NCI-H1092 treated with DMSO at 0.1 percent for 48 hours (cell line): ENCODE measurements at places on chromosomes 7 and 10.
A peak's percentile ranks its signal among the peaks of the same experiment; 100 is the strongest.

DNA sequence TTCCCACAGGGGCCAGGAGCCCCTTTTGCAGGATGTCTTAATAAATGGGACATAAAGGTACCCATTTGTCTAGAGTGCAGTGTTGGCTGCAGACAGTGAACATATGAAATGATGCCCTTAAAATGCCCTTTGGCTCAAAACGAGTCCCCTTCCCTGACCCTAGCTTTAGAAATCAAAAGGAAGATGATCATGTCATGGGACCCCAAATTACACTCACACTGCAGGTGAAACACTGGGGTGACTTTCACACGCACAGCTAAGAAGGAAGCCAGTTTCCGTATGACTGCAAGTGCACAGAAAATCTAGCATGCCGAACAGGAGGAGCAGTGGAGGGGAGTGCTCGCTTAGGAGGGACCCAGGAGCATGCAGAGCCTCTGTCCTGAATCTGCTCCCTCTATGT, 154.5 kb upstream of the KLF14 start:
- no peak for DNase-seq

GRCh38 chr7:128456255-128456725, 612 bp downstream of the HILPDA start:
- DNase-seq: no peak

GRCh38 chr10:69087590-69088470, at the start of gene SRGN:
Gene SRGN (plus strand): TSS chr10:69088103. CDS start chr10:69088158, 55 bp downstream.
- no peak for DNase-seq

DNA sequence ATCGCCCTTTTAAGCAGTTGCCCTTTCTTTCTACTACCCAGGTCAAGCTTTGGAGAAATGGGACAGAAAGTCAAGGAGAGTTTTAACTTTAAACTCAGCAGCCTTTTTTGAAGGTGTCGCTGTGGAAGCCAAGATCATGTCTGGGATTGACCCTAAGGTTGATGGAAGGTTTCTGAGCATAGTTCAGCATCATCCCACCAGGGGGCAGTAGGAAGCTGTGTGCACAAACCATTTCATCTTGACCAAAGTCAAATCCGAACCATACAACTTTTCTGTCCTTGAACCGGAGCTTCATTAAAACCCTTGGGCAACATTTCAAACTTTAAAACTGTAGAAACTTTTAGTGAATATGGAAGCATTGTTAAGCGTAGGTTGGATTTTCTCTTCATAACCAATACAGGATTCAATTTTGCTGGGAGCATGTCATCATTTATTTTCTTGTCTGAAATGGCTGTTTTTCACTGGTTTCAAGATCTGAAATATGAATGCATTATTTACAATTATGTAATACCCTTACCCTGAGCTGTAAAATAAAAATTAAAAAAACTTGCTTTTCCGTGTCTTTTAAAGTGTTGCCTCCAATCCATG, 214.4 kb upstream of the KIAA1217 start:
- DNase-seq: no peak

- DNase-seq: no peak
Measured at GRCh38 chr10:97138174-97138573, 47.6 kb downstream of the SLIT1 start.

DNA sequence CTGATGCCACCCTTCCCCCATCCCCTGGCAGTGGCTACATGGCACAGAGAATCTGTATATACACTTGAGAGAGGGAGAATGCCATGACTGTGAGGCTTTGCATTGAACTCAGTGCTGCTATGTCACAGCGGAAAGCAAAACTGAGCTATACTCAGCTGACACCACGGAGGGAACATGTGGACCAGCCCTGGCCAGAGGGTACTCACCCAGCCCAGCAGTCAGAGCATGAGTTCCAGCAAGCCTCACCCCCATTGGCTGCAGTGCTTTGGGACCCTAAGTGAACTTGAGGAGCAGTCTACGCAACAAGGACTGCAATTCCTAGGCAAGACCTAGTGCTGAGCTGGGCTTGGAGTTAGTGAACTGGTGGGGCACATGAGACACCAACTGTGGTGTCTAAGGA, 10.3 kb upstream of the AOC1 start:
- no peak for DNase-seq

GRCh38 chr7:93409324-93409723, 165.2 kb downstream of the CALCR start:
- no peak for DNase-seq

- no peak for DNase-seq
Measured at GRCh38 chr7:33388332-33388731, 259.0 kb downstream of the BBS9 start.

GRCh38 chr7:135514856-135515255, 5.0 kb upstream of the CNOT4 start:
- DNase-seq: no peak

DNA sequence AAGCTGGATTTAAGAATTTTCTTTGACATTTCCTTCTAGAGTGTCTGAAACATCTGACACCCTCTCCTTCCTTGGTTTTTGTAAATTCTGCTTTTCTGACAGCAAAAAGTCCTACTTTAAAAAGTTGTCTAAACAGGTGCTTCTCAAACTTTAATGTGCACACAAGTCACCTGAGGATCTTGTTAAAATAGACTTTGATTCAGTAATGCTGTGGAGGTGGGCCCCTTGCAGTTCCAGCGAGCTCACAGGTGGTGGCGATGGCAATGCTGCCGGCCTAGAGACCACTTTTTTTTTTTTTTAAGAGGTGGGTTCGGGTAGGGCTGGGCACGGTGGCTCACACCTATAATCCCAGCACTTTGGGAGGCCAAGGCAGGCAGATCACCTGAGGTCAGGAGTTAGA, 77.1 kb downstream of the ABCC2 start:
- DNase-seq: peak; percentile 9

- DNase-seq: no peak
Measured at GRCh38 chr10:67506083-67506756, 189.8 kb downstream of the CTNNA3 start.
